ENCODE measurements at places on chromosomes 6 and 20. TPM values are rescaled to one million over a fixed set of nuclear protein-coding genes. Genes with fewer than 3 reads are reported as not detected.

The CLIC5 gene
- not detected for polyA plus RNA-seq

The RAET1L gene
- polyA plus RNA-seq, result not detected

The SOX4 gene
- polyA plus RNA-seq, result 2.4 TPM

The GPR6 gene
- polyA plus RNA-seq, result not detected

The ADTRP gene
- polyA plus RNA-seq, result 1.6 TPM

The SPINT3 gene
- not detected for polyA plus RNA-seq

The ZC2HC1B gene
- polyA plus RNA-seq, result not detected

The MOXD1 gene
- polyA plus RNA-seq, result 71.3 TPM

The NRN1 gene
- 1.0 TPM for polyA plus RNA-seq

The SLCO4A1 gene
- 0.15 TPM for polyA plus RNA-seq

The XKR7 gene
- not detected for polyA plus RNA-seq

The C6orf132 gene
- polyA plus RNA-seq, result 0.51 TPM

The FANCE gene
- polyA plus RNA-seq, result 11.7 TPM

The PHF10 gene
- polyA plus RNA-seq, result 20.4 TPM

DNA sequence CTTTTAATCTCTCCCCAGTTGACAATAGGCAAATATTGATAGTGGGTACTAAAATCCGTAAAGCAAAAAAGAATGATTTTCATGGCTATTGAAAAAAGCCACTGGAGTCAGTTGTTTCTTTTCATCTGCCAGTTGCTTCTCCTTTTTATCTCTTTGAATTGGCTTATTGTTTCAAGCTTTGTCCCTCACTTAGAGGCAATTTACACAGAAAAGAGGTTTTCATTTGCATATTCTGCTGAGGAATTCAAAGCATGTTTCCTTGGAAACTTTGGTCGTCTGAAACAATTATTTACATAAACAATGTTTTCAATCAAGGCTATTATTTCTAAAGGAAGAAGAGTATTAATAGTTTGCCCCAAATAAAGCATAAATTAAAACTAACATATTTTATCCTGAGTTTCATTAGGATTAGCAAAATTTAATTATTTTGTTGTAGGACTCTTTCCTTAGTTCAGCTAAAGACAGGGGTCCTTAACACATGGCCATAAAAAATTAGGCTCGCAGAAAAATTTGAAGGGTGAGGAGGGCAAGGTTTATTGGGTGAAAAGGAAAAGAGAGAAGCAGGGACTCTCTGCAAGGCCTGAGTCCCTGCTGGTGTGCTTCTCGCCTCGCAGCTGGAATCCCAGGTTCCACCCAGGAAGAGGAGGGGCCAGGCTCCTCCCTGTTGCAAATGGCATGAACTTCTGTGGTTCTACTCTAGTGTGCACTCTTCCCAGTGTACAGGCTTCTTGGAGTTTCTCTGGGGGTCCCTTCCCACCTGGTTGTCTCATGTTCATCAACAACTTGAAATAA is 138.8 kb upstream of the LAMA2 start:
- no peak for DNase-seq

DNA sequence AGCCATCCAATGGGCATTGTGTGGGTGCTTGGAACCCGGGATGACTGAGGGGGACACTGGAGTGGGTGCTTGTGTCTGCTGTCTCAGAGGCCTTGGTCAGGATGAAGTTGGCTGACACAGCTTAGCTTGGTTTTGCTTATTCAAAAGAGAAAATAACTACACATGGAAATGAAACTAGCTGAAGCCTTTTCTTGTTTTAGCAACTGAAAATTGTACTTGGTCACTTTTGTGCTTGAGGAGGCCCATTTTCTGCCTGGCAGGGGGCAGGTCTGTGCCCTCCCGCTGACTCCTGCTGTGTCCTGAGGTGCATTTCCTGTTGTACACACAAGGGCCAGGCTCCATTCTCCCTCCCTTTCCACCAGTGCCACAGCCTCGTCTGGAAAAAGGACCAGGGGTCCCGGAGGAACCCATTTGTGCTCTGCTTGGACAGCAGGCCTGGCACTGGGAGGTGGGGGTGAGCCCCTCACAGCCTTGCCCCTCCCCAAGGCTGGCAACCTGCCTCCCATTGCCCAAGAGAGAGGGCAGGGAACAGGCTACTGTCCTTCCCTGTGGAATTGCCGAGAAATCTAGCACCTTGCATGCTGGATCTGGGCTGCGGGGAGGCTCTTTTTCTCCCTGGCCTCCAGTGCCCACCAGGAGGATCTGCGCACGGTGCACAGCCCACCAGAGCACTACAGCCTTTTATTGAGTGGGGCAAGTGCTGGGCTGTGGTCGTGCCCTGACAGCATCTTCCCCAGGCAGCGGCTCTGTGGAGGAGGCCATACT is 49.4 kb downstream of the PYGB start:
- DNase-seq, result no peak

GRCh38 chr6:41546475-41546865 is 289 bp downstream of the FOXP4 start:
- DNase-seq, result no peak

GRCh38 chr6:90905351-90905750 is 318.5 kb upstream of the MAP3K7 start:
- no peak for DNase-seq

GRCh38 chr6:121201105-121201504 is 133.2 kb downstream of the TBC1D32 start:
- no peak for DNase-seq

DNA sequence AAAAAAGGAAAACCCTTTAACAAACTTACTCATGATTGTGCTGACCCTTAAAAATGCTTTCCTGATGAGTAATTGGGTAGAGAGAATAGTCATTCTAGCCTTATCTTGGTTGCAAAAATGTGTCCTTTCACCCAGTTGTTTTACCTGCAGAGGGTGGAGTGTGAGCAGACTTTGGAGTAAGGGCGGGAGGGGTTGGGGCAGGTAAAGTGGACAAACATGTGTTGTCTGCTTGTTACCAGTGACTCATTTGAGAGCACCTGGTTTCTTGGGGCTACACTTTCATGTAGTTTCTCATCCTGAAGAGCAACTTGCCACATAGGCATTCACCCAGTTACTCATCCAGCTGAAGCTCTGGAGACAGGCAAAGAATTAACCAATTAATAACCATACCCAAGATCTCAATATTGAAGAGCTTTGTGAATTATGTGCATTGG is 121.1 kb downstream of the TNFRSF21 start:
- peak; percentile 19 for DNase-seq

- no peak for DNase-seq
Observed at GRCh38 chr6:5644523-5645185, 362.1 kb downstream of the NRN1 start.

DNA sequence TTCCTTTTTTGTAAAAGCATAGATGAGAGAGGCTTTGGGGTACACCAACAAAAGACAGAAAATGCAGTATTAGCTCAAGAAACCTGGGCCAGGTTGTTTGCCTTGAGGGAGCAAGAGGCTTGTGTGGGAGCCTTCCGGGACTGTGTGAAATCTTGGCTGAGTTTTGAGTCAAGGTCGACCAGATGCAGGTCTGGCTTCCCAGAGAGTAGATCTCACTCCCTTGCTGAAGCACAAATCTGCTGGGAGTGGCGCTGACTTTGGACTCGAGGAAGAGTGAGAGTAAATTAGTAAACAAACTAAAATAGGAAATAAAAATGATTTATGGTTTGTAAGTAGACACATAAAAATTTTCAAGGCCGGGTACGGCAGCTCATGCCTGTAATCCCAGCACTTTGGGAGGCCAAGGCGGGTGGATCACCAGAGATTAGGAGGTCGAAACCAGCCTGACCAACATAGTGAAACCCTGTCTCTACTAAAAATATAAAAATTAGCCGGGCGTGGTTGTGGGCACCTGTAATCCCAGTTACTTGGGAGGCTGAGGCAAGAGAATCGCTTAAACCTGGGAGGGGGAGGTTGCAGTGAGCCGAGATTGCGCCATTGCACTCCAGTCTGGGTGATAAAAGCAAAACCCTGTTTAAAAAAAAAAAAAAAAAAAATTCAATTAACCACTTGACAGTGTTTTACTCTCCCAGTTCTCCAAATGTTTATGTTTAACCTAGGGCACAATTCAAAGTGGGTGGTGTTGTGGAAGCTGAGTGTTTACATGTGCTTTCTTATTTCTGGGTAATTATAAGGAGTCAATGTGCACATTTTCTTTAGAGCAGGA is 27.7 kb upstream of the EDN1 start:
- DNase-seq, result no peak

GRCh38 chr6:56525974-56526789 is 116.5 kb downstream of the DST start:
- DNase-seq, result no peak

- no peak for DNase-seq
Observed at GRCh38 chr6:155690820-155691219, 235.2 kb upstream of the NOX3 start.

DNA sequence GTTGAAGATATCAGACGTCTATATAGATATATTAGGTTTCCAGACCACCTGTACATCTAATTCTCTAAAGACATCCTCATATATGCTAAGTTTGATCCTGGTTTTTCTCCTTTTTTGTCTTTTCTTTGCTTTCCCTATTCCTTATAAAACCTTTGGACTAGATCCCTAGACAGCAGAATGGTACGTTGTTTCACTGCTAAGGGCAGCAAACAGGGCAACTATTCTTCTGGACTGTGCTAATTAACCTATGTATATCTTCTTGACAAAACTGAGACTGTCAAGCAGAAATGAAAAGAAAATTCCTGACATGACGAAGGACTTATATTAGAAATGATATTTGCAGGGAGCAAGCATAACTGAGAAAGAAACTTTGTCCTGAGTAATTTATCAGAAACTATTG is 19.1 kb downstream of the ME1 start:
- no peak for DNase-seq

- DNase-seq, result no peak
Observed at GRCh38 chr6:85389151-85389797, 60.6 kb upstream of the NT5E start.

GRCh38 chr6:115717062-115717461 is 343.6 kb downstream of the FRK start:
- DNase-seq, result no peak

- no peak for DNase-seq
Observed at GRCh38 chr6:32317541-32317940, 54.2 kb downstream of the TSBP1 start.

DNA sequence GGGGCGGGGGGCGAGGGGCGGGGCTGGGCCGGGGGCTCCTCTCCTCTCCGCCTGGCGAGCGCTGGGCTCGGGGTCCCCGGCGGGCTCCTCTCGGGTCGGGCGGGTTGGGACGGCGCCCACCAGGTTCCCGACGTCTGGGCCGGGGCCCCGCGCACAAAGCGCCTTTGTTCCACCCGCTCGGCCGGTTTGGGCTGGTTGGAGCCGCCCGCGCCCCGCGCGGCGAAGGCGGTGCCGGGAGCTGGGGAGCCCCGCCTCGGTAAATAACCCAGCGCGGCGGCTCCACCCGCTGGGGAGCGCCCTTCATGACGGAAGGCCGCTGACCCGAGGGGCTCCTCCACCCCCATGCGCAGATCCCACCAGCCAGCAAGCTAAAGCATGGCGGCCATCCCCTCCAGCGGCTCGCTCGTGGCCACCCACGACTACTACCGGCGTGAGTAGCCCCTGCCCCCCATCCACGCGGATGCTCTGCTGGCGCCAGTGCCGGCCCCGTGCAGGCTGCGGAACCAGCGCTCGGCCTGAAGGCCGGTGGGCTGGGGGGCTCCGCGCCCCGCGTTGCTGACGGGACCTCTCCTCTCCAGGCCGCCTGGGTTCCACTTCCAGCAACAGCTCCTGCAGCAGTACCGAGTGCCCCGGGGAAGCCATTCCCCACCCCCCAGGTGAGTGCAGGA is 503 bp downstream of the PPDPF start:
- DNase-seq, result no peak

DNA sequence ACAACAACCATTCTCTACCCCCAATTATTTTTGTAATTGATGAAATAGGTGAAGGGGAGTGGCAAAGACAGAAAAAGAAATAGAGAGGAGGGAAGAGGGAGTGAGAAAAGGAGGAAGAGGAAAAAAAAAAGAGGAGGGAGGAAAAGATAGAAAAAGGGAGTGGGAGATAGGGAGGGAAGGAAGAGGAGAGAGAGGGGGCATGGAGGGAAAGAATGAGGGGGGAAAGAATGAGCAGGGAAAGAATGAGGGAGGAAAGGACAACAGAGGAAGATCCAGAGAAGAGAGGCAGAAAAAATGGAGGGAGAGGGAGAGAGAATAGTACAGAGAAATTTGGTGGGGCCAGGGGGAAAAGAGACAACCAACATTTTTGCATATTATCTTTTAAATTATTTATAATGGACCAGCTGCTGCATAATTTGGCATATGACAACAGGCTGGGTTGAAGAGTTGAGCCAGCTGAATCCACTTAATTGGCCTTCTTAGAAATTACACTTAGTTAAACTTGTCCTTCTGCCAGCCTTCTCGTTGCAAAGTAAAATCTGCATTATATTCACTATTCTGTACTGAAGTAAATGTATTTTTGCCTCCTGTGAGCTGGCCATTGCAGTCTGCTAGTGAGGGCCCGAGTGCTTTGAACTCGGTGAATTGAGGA is 101.0 kb downstream of the ARHGAP18 start:
- no peak for DNase-seq

DNA sequence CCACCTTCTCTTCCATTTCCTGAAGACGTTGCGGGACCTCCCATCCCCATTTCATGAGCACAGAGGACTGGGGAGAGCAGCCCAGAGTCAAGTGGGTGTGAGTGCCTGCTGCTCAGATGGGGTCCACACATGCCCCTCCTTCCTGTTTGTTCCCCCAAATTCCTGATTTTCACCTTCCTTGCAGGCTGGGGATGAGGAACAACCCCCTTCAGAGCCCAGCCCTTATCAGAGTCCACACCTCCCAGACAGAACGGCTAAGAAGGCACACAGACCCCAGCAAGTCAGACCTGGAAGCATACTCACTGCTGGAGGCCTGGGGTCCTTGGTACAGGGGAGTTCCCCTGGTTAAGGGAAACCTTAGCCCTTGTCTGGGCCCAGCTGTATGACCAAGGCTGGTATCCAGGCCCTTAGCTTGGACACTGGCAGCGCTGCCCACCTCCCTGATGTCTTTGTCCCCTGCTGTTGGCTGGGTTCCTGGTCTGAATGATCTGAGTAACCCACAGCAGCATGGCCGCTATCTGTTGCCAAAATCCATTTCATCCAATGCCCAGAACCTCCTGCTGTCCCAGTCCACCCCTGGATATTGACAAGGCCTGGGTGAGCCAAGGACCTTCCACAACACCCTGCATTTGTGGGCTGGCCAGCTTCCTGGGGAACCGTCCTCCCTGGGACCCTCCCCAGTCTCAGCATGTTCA is 230.9 kb downstream of the SYNDIG1 start:
- DNase-seq, result no peak

GRCh38 chr20:50378170-50379000 is 131.8 kb upstream of the PTPN1 start:
- DNase-seq, result no peak

- DNase-seq, result no peak
Observed at GRCh38 chr6:151075527-151075926, 164.2 kb upstream of the AKAP12 start.

GRCh38 chr6:167426084-167426483 is 101.2 kb downstream of the TTLL2 start:
- no peak for DNase-seq

GRCh38 chr6:27553123-27553904 is 80.4 kb upstream of the ZNF184 start:
- DNase-seq, result no peak

GRCh38 chr6:151627689-151628444 is 134.1 kb downstream of the CCDC170 start:
- DNase-seq, result no peak
